ENCODE measurements at places on chromosomes 7 and 10. TPM values are rescaled to one million over a fixed set of nuclear protein-coding genes. Genes with fewer than 3 reads are reported as not detected.

Gene HOGA1
- polyA plus RNA-seq = 0.28 TPM

Gene MOSPD3
- polyA plus RNA-seq = 26.5 TPM

Gene PPP1R17
- polyA plus RNA-seq = 0.29 TPM

Gene LRRC17
- polyA plus RNA-seq = 0.22 TPM

Gene HOXA9
- 28.3 TPM for polyA plus RNA-seq

Gene RELN
- 0.76 TPM for polyA plus RNA-seq

Gene MBL2
- not detected for polyA plus RNA-seq

DNA sequence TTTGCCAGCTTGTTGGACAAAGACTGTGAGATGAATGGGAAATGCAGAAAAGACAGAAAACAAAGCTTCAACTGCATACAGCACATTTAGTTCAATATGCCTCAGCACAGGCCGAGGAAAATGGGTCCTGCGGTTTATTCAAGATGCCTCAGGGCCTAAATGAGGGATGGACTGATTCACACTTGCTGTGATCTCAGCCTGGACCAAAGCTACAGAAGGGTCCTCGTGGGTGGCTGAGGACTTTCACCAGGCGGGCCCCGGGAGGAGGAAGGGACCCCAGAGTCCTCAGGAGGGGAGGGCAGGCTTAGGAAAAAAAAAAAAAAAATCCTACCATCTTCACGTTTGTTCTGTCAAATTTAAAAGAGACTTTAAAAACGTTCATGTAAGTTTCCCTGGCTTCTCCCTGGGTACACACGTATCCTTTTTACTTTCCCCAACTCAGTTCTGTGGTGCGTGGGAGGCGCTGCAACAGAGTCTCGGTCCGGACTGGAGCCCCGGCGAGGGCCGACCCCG lies 624 bp upstream of the ZNF783 start:
- DNase-seq = peak; percentile 91
- H3K4me1 ChIP-seq = peaks cover 29% of the 10 kb centered on the region
- H3K4me3 ChIP-seq = peak overlapping the region; percentile 72
- no peaks in the 10 kb centered on the region for H3K27me3 ChIP-seq
- peak overlapping the region; percentile 96 for H3K27ac ChIP-seq
- no peaks in the 10 kb centered on the region for H3K36me3 ChIP-seq

GRCh38 chr10:62893036-62893435 lies 76.9 kb upstream of the EGR2 start:
- no peak for DNase-seq
- no peak overlapping the region for H3K27ac ChIP-seq
- no peaks in the 10 kb centered on the region for H3K36me3 ChIP-seq
- H3K4me1 ChIP-seq = peaks cover 14% of the 10 kb centered on the region
- no peak overlapping the region for H3K4me3 ChIP-seq
- H3K27me3 ChIP-seq = 0 out of 2 replicates have a peak, but pooled peaks cover 6% of the 10 kb centered on the region

DNA sequence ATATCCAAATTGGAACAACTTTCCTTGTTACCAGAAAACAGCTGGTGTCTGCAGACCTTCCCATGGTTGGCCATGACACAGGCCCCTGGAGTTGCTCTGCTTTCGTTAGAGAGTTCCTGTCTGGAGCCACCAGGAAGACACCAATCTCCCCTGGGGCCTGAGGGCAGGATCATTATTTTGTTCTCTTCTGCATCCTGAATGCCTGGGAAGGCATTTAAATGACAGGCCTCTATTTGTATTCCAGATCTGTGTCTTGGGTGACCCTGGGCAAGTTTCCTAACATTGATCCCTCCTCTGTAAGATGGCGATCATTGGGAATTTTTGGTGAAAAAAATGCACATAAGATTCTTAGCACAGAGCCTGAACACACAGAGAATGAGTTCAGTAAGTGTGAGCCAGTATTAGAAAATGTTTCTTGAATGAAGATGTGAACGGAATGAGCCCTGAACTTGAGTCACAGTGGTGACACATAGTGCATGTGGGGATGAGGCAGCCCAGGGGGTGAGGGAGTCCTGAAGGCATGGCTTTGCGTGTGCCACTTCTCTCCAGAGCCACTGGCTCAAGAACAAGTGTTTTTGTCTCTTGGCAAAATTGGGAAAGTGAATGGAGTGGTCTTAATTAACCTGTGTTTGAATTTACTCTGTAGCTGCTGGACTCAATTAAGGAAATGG lies 28.4 kb downstream of the BMPER start:
- no peaks in the 10 kb centered on the region for H3K27me3 ChIP-seq
- H3K4me3 ChIP-seq = peak overlapping the region; percentile 31
- peaks cover 34% of the 10 kb centered on the region for H3K4me1 ChIP-seq
- H3K36me3 ChIP-seq = peaks cover 28% of the 10 kb centered on the region
- peak overlapping the region; percentile 96 for H3K27ac ChIP-seq

DNA sequence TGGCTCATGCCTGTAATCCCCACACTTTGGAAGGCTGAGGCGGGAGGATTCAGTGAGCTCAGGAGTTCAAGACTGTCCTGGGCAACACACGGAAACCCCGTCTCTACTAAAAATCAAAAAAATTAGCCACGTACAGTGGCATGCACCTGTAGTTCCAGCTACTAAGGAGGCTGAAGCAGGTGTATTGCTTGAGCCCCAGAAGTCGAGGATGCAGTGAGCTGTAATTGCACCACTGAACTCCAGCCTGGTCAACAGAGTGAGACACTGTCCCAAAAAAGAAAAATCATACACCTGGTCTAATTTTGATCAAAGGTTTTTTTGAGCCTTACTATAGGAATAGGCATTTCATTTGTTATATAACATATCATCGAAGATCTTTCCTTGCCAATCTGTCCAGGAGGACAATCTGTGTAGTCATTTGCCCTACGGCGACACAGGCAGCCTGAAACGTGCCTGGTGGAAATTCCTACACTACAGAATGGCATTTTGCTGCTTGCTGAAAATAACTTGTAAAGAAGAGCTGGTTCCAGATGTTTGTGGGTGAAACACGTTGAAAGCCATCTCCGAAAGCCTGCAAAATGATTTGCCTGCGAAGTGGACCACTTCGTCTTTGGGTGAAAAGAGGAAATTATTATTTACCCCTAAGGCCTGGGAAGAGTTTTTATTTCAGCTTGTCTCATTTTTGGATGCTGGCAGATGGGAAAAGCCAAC lies 31.3 kb upstream of the GDI2 start:
- H3K4me1 ChIP-seq = peaks cover 7% of the 10 kb centered on the region
- H3K27ac ChIP-seq = no peak overlapping the region
- H3K36me3 ChIP-seq = no peaks in the 10 kb centered on the region
- no peak overlapping the region for H3K4me3 ChIP-seq

- H3K36me3 ChIP-seq = no peaks in the 10 kb centered on the region
- no peaks in the 10 kb centered on the region for H3K4me1 ChIP-seq
- no peak overlapping the region for H3K27ac ChIP-seq
- H3K27me3 ChIP-seq = no peaks in the 10 kb centered on the region
- DNase-seq = no peak
- no peak overlapping the region for H3K4me3 ChIP-seq
These were observed 686.8 kb upstream of the LRRTM3 start for GRCh38 chr10:66239062-66239461.

- H3K4me1 ChIP-seq = no peaks in the 10 kb centered on the region
- H3K27ac ChIP-seq = no peak overlapping the region
- DNase-seq = peak; percentile 23
- H3K27me3 ChIP-seq = no peaks in the 10 kb centered on the region
- H3K4me3 ChIP-seq = no peak overlapping the region
These were observed 150.5 kb upstream of the VKORC1L1 start for GRCh38 chr7:65722361-65722792.

DNA sequence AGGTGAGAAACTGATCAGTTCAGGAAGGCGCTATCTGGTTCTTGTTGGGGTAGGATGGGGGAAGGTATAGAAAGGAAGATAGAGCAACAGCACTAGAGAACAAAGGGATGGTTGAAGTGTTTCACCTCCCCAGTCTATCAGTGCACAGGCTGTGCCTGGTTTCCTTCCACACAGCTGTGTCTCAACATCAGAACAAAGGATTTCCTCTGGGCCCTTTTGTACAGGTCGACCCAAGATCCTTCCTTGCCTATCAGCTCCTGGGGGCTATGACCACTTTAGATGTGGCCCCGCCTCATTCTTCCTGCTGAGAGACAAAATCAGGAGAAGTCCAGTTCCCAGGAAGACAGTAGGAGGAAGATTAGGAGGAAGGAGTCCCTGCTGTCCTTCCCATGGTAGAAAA lies 65.6 kb downstream of the NAMPT start:
- DNase-seq = no peak
- H3K4me3 ChIP-seq = no peak overlapping the region
- H3K27ac ChIP-seq = no peak overlapping the region
- peaks cover 22% of the 10 kb centered on the region for H3K4me1 ChIP-seq

- no peak overlapping the region for H3K4me3 ChIP-seq
- no peaks in the 10 kb centered on the region for H3K27me3 ChIP-seq
- H3K27ac ChIP-seq = no peak overlapping the region
- H3K36me3 ChIP-seq = no peaks in the 10 kb centered on the region
These were observed 57.1 kb downstream of the TBXAS1 start for GRCh38 chr7:139886206-139886605.

DNA sequence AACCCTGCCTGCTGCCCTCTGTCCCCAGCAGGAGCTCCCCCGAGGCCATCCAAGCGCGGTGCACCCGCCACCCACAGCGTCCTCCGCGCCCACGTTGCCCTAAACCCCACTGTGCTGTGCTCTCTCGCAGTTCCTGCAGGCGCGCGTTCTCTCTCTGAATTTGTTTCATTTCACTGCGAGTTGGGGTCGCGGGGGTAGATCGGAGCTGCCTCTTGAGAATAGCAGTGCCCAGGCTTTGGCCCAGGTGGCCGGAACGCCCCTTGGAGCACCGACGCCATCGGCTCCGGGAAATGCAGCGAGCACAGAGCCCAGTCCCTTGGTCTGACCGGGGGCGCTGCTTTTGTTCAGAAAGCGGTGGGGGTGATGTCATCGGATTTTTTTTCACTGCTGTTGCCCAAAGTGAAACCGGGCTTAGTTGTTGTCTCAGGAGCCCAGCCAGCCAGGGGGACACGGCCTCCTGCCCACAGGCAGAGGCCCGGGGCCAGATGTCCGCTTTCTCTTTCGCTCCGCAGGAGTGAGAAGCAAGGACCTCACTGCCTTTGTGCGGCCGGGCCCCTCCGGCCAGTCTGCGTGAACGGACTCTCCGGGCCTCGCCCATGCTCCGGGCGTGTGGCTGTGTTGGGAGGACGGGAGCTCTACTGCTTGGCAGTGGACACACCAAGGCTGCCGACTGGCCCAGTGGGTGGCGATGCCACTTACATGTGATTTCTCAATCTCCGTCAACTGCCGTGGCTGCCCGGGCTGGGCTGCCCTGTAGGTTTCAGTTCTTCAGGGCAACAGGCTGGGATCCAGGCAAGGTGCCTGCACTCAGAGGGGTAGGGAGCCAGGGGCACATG lies 43.1 kb downstream of the FOXK1 start:
- peaks cover 12% of the 10 kb centered on the region for H3K4me1 ChIP-seq
- H3K27me3 ChIP-seq = no peaks in the 10 kb centered on the region
- DNase-seq = peak; percentile 96
- peak overlapping the region; percentile 97 for H3K27ac ChIP-seq
- no peaks in the 10 kb centered on the region for H3K36me3 ChIP-seq
- peak overlapping the region; percentile 72 for H3K4me3 ChIP-seq

DNA sequence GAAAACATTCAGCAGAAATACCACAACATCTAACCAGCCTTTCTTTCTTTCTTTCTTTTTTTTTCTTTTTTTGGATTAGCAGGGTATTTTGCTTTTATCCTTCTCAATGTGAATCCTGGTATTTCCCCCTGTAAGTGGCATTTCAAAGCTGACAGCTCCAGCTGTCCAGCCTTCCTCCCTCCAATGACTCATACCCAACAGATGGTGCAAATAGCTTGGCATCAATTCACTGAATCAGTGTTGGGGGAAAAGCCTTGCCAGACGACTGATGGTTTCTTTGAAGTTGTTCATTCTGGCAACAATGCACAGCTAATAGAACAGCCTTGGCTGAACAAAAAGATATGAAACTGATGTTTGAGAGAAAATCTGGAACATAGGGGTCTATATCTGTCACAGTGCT lies 316.8 kb upstream of the STEAP1 start:
- no peaks in the 10 kb centered on the region for H3K36me3 ChIP-seq
- H3K27ac ChIP-seq = no peak overlapping the region
- no peaks in the 10 kb centered on the region for H3K4me1 ChIP-seq
- H3K27me3 ChIP-seq = no peaks in the 10 kb centered on the region
- peak; percentile 45 for DNase-seq

- H3K27ac ChIP-seq = no peak overlapping the region
- no peaks in the 10 kb centered on the region for H3K36me3 ChIP-seq
- no peak for DNase-seq
- H3K27me3 ChIP-seq = peaks cover 68% of the 10 kb centered on the region
- H3K4me1 ChIP-seq = no peaks in the 10 kb centered on the region
- no peak overlapping the region for H3K4me3 ChIP-seq
These were observed 4.2 kb downstream of the ZNF488 start for GRCh38 chr10:47379901-47380300.

DNA sequence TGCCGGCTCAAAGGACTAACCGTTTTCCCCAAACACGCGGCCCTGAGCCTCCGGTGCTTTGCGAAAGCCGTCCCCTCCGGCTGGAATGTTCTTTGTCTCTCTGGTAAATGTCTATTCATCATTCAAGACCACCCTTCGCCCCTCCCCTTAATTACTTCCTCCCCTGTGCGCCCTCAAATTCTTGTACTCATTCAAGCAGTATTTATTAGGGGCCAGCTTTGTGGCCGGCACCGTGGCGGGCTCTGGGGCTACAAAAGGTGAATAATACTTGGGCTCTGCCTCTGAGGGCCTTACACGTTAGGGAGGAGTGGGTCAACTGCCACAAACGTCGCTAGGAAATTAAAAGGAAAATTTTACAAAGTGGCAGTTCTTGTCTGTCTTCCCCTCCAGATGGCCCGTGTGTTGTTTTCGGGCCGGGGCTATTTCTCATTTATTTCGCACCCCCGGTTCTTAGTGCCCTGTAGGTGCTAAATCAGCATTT lies 1.5 kb upstream of the MEST start:
- H3K4me3 ChIP-seq = peak overlapping the region; percentile 63
- no peak for DNase-seq
- no peaks in the 10 kb centered on the region for H3K4me1 ChIP-seq
- no peaks in the 10 kb centered on the region for H3K36me3 ChIP-seq
- no peaks in the 10 kb centered on the region for H3K27me3 ChIP-seq

- no peak overlapping the region for H3K27ac ChIP-seq
- no peak for DNase-seq
- H3K36me3 ChIP-seq = no peaks in the 10 kb centered on the region
- no peak overlapping the region for H3K4me3 ChIP-seq
These were observed 809.4 kb downstream of the TYW1 start for GRCh38 chr7:67805921-67806471.

DNA sequence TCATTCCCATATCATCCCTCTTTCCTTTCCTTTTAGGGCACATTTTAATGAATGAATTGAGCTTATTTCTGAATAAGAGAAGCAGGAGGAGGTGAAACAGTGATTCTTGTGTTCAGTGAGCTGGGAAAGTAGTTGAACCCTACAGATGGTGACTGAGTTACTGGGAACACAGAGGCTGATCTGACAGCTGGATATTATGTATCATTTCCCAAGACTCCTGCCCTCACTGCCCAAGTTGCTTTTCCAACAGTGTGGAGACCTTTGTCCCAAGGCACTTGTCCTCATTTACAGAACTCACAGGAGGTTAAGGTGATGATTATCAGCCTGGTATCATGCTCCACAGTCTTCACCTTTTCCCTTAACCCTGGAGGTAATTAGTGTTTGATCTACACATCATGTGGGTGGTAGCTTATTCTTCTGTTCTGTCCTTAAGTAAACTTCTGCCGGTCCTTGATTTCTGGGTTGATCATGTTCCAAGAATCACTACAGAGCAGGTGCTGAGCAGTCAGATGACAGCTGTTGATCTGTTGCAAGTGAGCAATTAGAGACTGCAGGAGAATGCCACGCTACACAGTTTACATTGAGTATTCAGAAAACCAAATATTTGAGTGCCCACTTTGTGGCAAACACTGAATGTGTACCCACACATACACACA lies 2.6 kb downstream of the PRLHR start:
- H3K4me1 ChIP-seq = no peaks in the 10 kb centered on the region
- DNase-seq = no peak
- no peaks in the 10 kb centered on the region for H3K36me3 ChIP-seq
- H3K4me3 ChIP-seq = no peak overlapping the region
- H3K27ac ChIP-seq = no peak overlapping the region
